ENCODE measurements at places on chromosomes 4 and X.

- DNase-seq = no peak
Measured at GRCh38 chr4:181308476-181309312, 934.5 kb upstream of the TENM3 start.

DNA sequence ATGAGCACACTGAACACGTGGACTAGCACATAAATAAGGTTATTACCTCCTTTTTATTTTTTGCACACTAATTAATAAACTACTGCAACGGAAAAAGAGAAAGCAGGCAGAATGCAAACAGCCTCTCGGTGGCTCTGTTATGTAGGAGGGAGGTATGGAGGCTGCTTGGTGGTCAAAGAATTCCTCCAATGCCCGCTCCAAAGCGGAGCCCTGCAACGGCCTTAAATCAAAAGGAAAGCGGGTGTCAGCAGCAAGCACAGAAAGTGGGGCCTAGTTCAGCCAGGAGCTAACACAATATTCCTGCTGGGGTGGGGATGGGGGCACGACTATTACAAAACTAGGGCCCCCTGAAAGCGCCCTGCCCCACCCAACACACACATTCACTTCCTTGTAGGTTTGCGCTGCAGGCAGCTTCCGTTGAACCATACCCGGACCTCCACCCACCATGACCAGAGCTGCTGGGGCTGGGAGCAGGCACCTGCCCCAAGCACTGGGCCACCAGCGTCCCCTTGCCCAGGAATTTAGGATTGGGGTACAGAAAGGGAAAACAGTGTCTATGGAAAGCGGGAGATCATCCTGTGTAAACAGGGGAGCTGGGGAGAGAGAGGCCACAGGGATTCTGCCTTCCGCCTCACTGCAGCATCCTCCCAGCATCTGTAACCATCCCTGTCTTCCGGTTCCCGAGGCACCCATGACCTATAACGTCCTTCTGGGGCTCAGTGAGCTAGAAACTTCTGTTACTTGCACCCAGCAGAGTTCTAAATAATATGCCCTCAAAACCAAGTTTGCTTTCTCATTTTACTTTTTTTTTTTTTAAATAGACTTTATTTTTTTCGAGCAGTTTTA is 57.1 kb upstream of the DDX3X start:
- DNase-seq = no peak

DNA sequence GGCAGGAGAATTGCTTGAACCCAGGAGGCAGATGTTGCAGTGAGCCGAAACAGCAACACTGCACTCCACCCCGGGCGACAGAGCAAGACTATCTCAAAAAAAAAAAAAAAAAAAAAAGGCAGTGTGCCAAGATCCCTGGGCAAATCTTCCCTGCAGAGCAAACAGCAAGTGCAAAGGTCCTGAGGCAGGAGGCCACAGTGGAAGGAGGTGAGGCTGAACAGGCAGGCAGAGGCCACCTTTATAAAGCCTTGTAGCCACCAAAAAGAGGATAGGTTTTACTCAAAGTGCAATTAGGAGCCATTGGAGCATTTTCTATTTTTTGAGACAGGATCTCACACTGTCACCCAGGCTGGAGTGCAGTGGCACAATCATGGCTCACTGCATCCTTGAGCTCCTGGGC is 45.1 kb upstream of the TLR2 start:
- no peak for DNase-seq

DNA sequence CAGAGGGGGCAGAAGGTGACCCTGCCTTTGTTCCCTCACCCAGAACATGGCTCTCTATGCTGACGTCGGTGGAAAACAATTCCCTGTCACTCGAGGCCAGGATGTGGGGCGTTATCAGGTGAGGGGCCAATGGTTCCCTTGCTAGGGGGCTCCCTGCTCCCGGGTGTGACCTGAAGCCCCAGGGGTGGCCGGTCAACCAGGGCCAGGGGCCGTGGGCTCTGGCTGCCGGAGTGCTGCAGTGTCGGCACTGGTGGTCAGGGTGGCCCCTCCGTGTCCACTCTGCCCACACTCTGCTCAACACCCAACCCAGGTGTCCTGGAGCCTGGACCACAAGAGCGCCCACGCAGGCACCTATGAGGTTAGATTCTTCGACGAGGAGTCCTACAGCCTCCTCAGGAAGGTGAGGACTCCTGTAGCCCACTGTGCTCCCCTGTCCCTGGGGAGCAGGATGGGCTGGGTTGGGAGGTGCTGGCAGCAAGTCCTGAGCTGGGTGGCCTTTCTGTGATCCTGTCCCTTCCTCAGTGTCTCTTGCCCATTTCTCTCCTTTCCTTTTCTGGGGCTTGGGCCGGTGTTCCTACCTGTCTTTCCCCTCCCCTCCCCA is 3.0 kb downstream of the SSR4 start:
- no peak for DNase-seq

GRCh38 chr4:56803471-56803870 is 18.0 kb downstream of the SPINK2 start:
- DNase-seq = no peak

DNA sequence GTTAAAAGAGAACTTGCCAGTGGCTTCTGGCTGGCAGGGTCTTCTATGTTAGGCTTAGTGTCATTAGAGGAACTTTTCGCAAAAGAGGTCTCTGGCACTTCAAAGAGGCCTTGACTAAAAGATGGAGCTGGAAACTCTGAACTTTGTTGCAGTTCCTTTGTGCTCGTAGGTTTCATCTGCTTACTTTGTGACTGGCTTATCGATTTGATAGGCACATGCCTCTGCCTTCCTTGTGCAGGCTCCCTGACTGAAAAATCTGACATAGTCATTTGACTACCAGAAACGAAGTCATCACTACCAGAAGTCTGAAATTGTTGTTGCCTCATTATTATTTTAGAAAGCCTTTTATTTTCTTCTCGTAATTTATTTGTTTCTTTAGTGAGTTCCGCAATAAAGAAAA is 93.9 kb upstream of the IL13RA1 start:
- no peak for DNase-seq

DNA sequence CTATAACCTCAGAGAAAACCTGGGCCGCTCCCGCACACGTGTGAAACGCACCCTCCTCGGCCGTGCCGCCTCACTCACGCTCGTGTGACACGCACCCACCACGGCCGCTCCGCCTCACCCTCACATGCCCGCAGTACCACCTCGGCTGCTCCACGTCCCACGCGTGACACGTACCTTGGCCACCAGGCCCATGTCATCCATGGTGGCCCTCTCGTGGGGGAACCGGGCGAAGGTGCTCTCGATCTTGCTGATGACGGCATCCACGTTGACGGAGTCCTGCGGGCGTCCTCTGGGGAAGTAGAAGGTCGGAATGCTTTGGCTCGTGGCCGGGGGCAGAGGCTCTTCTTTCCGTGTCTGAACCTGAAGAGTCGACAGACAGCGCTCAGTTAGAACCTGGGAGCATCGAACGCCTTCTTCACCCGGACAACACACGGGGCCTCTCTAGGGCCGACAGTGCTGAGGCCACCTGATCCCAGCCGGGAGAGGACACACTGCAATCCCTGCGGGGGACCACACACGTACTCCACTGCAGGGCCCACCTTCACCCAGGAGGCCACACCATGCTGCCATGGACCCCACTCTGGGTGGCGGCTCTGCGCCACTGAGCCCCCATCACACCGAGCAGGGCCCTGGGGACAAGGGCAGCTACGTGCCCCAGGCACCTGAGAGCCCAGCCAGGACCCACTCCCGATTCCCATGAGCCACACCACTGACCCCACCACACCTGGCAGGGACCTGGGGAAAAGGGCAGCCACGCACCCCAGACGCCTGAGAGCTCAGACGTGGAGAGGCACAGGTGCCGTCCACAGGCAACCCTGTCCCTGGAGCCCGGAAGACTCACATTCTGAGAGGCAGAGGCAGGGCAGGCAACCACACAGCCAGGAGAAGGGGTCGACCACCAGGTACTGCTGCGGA is 25.2 kb downstream of the PPP2R3B start:
- no peak for DNase-seq

DNA sequence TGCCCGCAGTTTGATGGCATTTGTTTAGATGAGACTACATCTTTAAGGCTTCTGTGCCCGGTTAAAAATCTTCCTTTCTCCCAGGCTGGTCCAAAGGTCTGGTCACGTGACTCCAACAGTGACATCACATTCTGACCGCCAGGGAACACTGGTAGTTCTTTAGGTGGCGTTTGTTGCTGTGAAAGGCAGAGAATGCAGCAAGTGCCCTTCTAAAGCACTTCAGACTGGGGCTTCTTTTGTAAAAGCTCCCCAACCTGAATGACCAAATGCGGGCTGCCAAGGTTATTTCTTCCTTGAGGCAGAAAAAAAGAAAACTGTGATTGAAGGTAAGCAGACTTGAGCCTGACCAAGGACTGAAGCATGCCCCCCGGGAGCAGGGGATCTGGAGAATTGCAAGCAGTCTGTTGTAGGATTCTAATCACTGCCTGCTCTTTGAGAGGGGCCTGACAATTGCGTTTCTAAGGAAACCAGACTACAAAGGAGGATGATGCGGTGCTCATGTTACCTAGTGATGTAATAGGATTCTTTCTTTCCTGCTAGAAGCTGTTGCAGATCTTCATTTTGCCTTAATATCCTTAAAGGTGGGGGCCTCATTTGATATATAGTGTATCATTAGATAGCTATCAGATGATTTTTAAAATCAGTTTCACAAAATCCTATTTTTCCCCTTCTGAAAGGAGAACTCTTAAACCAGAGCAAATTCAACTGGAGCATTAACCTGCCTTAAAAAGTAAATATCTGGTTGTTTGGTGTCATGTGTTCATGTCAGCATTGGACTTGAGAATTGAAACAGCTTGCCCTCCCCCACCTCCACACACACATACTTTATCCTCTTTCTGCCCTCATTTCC is 133.1 kb downstream of the AKAP4 start:
- peak; percentile 75 for DNase-seq

GRCh38 chr4:101086801-101087586 is 260.3 kb downstream of the PPP3CA start:
- peak; percentile 15 for DNase-seq

GRCh38 chr4:82458729-82459128 is 28.3 kb downstream of the ENOPH1 start:
- no peak for DNase-seq

GRCh38 chr4:18042754-18043153 is 21.2 kb upstream of the LCORL start:
- DNase-seq = no peak

- no peak for DNase-seq
Measured at GRCh38 chrX:129694805-129695204, 40.0 kb upstream of the APLN start.

DNA sequence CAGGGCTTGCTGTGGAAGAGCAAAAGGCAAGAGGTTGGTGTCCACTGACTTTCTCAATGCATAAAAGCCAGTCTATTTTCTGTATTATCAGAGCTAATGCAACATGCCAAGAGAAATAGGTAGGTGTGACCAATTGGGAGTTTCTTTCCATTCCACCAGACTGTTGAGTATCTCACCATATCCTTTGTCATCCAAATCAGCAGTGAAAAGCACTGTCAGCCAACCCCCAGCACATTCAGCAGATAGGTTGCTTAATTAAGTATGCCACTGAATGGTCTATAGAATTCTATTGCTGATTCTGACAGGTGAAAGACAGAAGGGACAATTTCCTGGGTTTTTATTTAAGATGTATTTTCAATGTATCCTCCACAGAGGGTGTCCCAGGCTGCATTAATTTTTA is 139.8 kb downstream of the HS6ST2 start:
- no peak for DNase-seq

- no peak for DNase-seq
Measured at GRCh38 chrX:2478546-2479419, 22.0 kb downstream of the DHRSX start.

DNA sequence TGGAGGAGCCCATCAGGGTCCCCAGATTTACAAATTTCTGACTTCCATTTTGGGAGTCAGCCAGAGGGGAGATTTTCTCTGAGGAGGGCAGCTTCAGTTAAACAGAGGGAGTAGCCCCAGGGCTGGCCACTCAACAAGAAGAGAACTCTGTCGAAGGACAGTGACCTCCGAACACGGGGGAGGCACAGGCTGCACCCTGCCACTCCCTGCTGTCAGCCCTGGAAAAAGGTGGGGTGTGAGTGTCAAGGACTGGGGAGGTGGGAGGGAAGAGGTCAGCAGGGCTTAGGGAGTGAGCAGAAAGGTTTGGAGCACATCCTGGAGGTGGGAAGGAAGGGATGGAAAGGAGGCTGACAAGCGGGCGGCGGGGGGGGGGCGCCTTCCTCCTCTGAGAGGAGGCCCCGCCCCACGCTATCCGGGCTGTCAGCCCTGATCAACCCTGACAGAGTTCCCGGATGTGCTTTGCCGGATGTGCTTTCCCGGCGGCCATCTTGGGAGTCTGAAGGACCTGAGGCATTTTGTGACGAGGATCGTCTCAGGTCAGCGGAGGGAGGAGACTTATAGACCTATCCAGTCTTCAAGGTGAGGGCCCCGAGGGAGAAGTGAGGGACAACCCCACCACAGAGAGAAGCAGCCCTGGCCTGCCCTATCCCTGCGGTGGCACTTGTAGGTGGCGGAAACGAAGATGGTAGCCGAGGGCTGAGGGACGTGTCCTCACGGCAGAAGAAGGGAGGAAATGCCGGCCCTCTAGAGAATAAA is at the start of gene MAGEC1:
TSS of gene MAGEC1 (plus strand) at position 495 of the 756 bp plus-strand sequence. CDS start 1,179 bp downstream, outside the sequence.
- no peak for DNase-seq

DNA sequence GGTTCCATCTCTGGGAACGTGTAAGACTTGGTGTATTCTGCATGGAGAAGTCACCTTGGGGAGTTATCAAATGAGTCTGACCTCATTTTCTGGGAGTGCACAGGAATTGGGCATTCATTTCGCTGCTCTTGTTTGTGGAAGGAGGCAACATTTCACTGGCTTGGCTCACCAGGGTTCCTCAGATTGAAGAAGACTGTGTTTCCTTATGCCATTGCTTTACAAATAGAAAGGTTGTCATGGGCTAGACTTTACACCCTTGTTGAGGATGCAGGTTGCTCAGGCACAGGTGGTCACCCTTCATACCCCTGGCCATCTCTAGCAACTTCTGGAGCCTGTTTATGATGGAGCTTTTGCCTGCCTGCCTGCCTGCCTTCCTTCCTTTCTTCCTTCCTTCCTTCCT is 114.4 kb downstream of the AASDH start:
- DNase-seq = no peak

GRCh38 chrX:57905141-57905540 is 5.1 kb downstream of the ZXDA start:
- no peak for DNase-seq

DNA sequence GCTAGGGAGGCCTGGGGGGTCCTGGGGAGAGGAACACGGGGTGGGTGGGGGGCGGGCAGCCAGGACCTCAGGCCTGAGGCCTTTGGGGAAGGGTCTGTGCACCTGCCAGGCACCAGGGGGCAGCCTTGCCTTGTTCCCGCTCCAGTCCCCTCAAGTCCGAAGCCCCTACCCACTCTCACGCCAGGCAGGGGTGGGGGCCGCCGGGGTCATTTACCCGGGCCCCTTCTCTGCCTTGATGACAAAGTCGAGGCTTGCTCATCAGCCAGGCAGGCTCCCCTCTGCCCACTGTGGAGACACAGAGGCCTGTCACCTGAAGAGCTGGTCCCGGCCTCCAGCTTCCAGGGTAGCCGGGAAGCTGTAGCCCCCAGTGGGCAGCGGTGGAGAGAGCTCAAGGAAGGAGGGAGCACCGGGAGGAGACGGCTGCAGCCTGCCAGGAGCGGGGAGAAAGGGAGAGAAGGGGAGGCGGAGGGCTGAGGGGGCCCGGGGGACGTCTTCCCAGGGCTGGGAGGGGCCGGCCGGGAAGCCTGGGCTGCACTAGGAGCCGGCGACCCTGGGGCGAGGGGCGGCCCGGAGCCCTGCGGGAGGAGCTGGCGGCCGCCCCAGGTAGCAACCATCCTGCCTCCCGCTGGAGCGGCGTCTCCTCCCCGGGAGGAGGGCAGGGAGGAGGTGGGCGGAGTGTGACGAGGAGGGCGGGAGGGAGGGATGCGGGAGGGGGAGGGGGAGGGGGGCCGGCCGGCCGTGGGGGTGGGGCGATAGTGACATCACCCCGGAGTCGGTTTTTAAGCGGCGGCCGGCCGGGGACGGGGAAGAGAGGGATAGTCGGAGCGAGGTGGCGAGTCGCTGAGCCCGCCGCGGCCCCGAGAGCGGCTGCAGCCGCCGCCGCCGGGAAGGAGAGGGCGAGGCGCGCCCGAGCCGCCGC is at the start of gene SLC6A8:
TSS of gene SLC6A8 (plus strand) at position 806 of the 919 bp plus-strand sequence. CDS start 649 bp downstream, outside the sequence.
- DNase-seq = peak; percentile 77

Measured in BE2C (cell line).